ENCODE measurements at places on chromosomes 3 and 15.

DNA sequence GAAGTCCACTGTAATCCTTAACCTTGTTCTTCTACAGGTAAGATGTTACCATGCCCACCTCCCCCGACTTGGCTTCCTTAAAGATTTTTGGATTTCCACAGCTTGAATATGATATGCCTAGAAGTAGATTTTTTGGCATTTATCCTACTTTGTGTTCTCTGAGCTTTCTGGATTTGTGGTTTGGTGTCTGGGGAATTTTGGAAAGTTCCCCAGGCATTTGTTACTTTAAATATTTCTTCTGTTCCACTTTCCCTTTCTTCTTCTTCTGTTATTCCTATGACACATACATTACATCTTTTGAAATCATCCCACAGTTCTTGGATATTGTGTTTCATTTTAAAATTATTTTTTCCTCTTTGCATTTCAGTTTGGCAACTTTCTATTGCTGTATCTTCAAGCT, 122.1 kb upstream of the TMEM108 start:
- DNase-seq = no peak

- DNase-seq = no peak
Observed at GRCh38 chr15:66955001-66955516, 110.3 kb upstream of the SMAD3 start.

- no peak for DNase-seq
Observed at GRCh38 chr15:75533945-75534344, 45.2 kb downstream of the PTPN9 start.

GRCh38 chr3:20657560-20657959, 471.6 kb upstream of the SGO1 start:
- DNase-seq = no peak

GRCh38 chr3:40765884-40766283, 241.1 kb downstream of the ZNF621 start:
- DNase-seq = no peak

- no peak for DNase-seq
Observed at GRCh38 chr15:52441841-52442240, 86.8 kb downstream of the MYO5A start.

- no peak for DNase-seq
Observed at GRCh38 chr3:193574488-193575070, 18.4 kb upstream of the OPA1 start.

GRCh38 chr3:194162070-194162678, 26.2 kb downstream of the HES1 start:
- peak; percentile 39 for DNase-seq

- no peak for DNase-seq
Observed at GRCh38 chr3:69324362-69325025, 61.4 kb downstream of the FRMD4B start.

- no peak for DNase-seq
Observed at GRCh38 chr3:135865085-135865484, 100.4 kb upstream of the PPP2R3A start.

DNA sequence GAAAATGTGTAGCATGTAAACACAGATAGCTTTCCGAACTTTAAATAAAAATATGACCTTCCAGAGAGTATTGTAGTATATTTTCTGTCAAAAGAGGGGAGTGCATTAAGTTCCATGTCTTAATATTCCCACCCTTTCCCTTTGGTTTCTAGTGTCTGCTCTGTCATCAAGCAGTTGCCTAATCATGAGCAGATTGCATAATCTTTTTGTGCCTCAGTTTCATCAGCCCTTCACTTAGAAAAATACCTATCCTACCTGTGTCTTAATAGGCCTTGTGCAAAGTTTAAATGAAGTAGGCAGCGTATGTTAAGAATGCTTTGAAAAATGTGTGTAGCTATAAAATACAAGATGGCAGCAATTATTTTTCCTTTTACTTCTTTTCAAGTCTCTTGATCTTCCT, 52.8 kb downstream of the CALML4 start:
- no peak for DNase-seq

DNA sequence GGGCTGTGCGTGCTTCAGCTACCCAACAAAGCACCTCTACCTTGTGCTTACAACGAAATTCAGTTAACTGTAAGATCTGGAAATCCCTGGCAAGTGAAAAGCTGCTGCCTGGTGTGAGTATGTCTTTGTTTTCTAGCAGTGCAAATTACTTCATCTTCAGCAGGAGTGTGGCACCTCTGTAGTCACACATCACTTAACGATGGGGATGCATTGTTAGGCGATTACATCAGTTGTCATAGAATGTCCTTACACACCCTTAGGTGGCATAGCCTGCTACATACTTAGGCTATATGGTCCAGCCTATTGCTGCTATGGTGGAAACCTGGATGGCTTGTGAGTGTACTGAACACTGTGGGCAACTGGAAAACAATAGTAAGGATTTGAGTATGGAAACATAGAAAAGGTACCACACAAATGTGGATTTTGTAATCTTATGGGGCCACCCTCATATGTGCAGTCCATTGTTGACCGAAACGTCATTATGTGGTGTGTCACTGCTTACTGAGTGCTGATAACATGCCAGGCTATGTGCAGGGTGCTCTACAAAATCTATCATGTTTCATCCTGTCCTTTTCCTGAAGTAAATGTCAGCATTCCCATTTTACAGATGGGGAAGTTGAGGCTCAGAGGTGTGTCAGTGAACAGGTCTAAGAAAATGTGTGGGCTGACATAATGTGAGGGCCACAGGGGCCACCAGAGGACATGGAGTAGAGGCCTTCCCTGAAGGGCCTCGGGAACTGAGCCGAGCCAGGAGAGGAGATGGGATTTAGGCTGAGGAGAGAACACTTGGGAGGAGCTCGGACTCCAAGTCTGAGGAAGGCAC, 173.5 kb downstream of the VGLL4 start:
- no peak for DNase-seq

DNA sequence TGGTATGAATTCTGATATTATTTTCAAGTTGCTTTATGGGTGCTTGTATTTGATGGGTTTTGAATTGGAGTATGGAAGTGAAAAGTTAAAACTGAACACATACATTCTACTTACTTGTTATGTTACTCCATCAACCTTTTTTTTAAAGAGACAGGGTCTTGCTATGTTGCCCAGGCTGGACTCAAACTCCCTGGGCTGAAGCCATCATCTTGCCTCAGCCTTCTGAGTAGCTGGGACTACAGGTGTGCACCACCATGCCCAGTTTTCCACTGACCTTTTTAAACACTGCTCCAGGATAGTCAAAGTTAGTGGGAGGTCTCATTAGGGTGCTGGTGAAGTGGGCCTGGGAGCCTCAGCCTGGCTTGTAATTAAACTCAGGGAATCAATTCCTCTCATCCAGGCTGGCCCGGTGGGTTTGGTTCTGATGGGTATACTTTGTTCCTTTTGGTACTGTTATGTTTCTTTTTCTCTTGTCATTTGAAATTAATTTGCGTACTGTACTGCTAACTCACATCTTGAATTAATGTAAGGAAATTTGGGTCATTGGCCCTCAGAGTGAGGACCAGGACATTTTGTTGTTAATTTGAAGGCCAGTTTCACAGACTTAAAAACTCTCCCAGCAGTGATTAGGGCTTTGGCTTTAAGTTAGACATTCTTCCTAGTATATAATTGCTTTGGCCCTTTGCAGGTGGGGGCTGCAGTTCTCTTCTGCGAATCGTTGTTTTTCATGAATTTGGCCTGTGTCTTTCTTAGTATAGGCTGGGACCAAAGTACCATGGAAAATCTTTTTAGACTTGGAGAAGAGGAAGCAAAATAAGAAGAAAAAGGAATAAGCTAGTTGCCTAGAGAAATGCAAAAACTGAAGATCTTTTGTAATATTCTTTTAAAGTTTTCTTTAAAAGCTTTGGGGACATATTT, 66.9 kb downstream of the FNDC3B start:
- DNase-seq = no peak

GRCh38 chr3:190617185-190617584, 103.3 kb downstream of the IL1RAP start:
- DNase-seq = no peak

Measured in posterior cingulate gyrus (tissue), 11 donors.